ENCODE measurements at places on chromosomes 7 and 10. TPM values are rescaled to one million over a fixed set of nuclear protein-coding genes. Genes with fewer than 3 reads are reported as not detected.

DNA sequence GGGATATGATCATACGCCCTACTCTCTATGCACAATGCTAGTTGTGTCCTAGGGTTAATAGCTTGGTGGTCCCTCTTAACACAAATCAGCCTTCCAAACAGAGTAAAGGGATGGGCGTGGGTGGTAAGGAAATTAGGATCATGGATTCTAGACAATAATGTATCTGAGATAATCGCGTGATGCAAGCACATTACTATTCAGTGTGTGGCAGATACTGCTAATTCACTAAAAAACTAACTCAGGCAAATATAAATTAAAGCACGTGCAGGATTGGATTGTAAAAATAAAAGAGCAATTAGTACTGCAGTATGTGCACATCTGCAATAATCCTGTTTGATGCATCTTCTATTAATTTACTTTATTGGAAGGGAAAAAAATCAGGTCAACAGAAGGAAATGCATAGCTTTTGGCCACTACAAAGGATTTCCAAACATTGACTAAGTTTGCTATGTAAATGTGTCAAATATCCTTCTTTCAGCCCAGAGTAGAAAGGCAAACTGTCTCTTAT lies 22.0 kb downstream of the TWIST1 start:
- DNase-seq = no peak

GRCh38 chr10:35668865-35669650 lies 27.0 kb upstream of the FZD8 start:
- DNase-seq = no peak

The MKI67 gene
- total RNA-seq = 1.2 TPM

DNA sequence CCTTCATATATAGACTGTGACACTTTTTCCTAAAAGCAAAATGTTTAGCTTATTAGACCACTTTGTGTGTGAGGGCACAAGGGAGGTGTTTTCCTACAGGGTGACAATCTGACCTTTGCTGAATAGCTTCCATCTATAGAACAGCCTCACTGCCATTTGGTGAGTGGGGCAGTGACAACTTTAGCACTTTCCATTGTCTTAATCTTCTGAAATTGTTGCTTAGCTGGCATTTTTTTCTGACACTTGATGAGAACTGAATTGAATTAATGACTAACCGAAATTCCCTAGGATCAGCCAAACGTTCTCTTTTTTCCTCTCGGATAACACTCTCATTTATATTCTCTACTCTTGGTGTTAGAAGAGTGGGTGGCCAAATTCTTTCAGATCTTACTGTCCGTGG lies 30.2 kb downstream of the KDM7A start:
- no peak for DNase-seq

The HABP2 gene
- not detected for total RNA-seq

DNA sequence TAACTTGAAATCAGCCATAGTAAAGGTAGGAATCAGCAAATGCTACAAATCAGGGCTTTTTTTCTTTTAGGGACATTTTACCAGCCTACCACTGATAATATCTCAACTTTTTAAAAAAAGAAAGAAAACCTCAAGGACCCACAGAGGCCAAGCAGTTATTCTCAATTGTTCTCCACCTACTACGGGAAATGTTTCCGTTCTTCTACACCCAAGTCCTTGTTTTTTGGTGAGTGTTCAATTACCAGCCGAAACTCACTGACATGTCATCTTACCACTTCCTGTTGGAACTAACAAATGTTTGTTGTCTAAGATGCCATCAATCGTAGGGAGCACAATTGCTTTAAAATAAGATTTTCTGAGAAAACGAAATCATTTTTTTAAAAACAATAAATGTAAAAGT lies 50.2 kb upstream of the CDK1 start:
- no peak for DNase-seq

DNA sequence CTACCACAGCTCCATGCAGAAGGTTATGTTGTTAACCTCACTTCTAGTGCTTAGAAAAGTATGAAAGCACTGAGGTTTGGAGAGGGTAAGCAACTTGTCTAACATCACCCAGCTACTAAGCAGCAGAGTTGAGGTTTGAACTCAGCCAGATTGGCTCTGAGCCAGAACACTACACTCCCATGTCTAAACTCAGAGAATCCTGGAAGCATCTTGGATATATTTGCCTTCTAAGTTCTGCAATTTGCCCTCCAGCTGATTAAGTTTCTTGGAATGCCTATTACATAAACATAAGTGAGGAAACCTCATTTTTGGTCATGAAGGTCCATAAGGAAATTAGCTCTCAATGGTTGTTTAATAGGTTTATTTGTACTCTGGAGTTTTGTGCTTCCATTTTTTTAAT lies 78.1 kb upstream of the PHYHIPL start:
- DNase-seq = no peak

The STOX1 gene
- 0.33 TPM for total RNA-seq

The RBM48 gene
- total RNA-seq = 14.1 TPM

DNA sequence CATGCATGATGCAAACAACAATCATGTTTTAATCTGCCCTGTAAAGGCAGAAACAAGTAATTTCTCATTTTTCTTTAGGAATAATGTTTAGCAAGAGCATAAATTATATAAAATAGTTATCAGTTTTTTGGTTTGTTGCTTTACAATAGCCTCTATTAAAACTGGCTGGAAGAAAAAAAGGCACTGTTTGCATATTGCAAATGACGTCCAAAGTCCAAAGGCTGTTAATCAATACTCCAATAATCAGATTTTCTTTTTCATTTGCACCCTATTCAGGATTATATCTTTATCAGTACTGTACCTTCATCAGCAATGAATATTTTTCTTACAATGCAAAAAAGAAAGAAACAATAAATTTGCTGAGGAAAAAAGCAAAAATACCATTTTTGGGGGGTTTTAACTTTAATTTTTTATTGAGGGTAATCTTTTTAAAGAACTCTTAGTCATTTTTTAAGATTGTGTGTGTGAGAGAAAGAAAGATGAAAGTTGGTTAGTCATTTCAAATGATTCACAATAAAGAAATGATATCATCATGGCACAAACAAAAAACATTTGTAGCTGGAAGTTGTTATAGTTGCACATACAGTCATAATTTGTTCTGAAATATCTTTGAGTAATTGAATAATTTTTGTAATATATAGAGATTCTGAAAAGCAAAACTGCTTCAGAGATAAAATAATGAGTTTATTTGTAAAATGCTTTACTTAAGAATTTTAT lies 44.4 kb upstream of the AKR1C2 start:
- DNase-seq = no peak

GRCh38 chr7:2028733-2029132 lies 204.0 kb downstream of the MAD1L1 start:
- DNase-seq = peak; percentile 1

DNA sequence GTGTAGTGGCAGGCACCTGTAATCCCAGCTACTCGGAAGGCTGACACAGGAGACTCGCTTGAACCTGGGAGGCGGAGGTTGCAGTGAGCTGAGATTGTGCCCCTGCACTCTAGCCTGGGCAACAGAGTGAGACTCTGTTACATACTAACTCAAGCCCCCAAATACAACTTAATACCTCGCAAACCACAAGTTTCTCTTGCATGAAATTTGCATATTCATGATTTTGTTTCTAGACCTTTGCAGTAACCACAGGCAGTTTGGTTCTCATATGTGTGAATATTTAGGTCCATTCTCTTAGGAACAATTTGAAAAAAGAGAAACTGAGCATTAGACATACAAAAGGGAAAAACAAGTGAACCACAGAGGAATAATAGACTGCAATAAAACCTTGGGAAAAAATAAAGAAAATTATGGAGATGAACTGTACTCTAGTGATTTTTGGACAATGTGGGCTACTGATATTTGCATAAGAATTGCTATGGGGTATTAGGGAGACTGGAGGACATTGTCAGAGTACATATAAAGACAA lies 77.0 kb downstream of the ZNF277 start:
- no peak for DNase-seq

DNA sequence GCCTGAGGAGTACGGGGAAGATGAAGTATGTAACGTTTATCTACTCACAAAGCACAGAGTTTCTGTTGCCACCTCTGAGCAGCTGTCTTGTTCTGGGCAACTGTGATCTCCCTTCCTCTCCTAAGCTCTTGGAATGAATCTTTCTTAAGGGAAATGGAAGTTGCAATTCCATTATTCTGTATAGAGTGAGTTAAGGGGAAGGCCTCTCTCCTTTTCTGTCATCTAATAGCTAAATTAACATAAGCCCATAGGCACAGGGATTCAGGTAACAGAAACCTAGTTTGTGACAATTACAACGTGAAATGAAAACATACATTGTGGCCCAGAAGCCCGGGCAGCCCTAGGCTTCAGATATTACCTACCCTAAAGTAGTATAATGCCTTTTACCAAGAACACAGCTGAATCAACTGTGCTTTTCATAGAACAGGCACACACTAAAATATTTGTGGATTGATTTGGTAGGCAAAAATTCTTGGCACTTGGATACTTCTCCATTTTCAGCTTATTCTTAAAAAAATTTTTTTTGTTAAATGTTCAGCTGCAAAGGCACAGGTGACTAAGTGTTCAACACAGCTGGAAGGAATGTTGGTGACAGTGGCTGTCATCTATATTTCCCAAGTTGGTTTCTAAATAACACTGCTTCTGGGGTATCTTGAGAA lies 3.8 kb upstream of the PDCD4 start:
- no peak for DNase-seq

GRCh38 chr7:117674617-117675016 lies 194.8 kb downstream of the CFTR start:
- no peak for DNase-seq

The NRG3 gene
- 0.11 TPM for total RNA-seq

DNA sequence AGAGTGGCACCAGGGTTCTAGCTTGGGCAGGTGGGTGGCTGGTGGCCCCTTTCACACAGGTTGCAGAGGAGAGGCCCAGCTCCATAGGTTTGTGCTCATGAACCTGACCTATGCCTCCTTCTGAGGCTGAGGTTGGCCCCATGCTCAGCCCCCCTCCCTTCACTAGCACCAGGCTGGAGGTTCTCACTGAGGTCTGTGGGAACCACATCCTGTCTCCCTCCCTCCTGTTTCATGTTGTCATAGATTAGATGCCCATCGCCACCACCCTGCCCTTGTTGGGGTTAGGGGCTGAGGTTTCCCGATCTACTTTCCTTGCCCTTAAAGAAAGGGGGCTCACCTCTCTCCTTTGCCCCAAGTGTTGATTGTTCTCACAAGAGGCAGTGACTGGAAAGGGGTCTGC lies 14.7 kb downstream of the NEUROG3 start:
- no peak for DNase-seq

The SH2D4B gene
- total RNA-seq = not detected

- no peak for DNase-seq
Measured at GRCh38 chr7:106562711-106563366, 98.1 kb downstream of the CCDC71L start.

The FRMD4A gene
- 26.1 TPM for total RNA-seq

The OR2A42 gene
- total RNA-seq = not detected

The PHF14 gene
- total RNA-seq = 13.0 TPM

DNA sequence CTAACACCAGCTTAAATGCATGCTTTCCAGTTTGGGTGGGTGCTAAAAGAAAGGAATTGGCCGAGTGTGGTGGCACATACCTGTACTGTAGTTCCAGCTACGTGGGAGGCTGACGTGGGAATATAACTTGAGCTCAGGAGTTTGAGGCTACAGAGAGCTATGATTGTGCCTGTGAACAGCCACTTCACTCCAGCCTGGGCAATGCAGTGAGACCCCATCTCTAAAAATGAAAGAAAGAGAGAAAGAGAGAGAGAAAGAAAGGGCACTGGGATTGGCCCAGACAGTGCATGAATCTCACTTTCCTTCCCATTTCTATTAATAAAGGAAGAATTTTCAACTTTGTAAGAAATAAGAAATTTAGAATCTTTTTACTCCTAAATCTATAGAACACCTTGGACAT lies 265.4 kb downstream of the CREB5 start:
- DNase-seq = no peak

All from left ventricle myocardium inferior (tissue), 1 donor.